ENCODE measurements at places on chromosomes 2 and 18.

- DNase-seq = no peak
These were observed 65.7 kb upstream of the DAPL1 start for GRCh38 chr2:158729451-158729850.

DNA sequence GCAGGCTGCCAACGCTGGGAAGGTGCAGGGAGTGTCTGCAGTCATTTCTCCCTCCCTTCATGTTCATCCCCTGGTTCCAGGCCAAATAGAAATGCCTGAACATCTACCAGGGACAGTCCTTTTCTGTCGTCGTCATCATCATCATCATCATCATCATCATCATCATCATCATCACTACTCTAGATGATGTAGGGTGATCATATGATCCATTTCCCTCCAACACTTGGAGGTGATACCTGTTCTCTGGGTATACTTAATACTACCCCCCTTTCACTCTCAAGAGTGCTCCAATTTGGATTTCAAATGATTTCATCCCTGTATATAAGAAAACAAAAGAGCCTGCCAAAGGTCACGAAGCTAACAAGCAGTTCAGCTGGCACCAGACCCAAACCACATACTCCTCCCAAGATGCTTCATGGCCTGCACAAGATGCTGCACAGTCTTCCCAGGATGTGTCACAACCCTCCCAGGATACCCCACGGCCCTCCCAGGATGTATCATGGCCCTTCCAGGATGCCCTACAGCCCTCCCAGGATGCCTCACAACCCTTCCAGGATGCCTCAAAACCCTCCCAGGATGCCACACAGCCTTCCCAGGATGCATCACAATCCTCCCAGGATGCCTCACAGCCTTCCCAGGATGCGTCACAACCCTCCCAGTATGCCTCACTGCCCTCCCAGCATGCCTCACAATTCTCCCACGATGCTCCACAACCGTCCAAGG, 257.9 kb downstream of the DYSF start:
- DNase-seq = no peak

- no peak for DNase-seq
These were observed 204.9 kb downstream of the EN1 start for GRCh38 chr2:118642501-118642900.

GRCh38 chr18:53795061-53795460, 429.4 kb downstream of the MBD2 start:
- no peak for DNase-seq

DNA sequence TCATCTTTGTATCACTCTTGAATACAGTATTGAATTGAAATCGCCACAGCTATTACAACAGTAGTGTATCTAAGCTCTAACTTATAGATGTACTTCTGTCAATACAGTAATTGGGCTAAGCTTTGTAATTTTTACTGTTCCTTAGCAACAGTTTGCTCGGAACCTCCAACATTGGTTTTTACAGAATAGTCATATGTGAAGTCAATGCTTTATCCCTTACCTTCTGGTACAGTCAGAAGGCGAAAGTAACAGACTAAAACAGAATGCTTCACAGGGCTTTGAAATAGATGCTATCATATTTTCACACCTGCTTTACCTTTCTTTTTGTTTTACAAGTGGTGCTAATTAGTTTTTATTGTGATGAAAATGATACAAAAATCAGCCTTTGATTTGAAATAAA, 46.9 kb upstream of the CYP20A1 start:
- no peak for DNase-seq

- no peak for DNase-seq
These were observed 32.2 kb downstream of the COL5A2 start for GRCh38 chr2:189147361-189147760.

- no peak for DNase-seq
These were observed 144.2 kb downstream of the ALK start for GRCh38 chr2:29777161-29777560.

DNA sequence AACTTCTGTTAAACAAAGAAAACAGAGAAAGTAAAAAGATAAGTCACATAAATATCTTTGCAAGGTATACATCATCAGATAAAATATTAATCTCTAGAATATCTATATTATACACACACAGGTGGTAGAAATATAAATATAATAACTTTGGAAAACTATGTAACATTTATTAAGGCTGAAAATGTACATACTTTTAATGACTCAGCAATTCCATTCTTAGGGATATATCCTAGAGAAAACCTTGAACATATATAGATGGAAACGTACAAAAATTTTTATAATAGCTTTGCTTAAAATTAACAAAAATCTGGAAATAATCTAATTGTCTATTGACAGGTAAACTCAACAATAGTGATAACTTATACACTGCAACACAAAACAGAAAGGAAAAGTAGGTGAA, 381.3 kb downstream of the GPD2 start:
- no peak for DNase-seq

GRCh38 chr2:150495001-150495400, 7.5 kb upstream of the RND3 start:
- DNase-seq = no peak

DNA sequence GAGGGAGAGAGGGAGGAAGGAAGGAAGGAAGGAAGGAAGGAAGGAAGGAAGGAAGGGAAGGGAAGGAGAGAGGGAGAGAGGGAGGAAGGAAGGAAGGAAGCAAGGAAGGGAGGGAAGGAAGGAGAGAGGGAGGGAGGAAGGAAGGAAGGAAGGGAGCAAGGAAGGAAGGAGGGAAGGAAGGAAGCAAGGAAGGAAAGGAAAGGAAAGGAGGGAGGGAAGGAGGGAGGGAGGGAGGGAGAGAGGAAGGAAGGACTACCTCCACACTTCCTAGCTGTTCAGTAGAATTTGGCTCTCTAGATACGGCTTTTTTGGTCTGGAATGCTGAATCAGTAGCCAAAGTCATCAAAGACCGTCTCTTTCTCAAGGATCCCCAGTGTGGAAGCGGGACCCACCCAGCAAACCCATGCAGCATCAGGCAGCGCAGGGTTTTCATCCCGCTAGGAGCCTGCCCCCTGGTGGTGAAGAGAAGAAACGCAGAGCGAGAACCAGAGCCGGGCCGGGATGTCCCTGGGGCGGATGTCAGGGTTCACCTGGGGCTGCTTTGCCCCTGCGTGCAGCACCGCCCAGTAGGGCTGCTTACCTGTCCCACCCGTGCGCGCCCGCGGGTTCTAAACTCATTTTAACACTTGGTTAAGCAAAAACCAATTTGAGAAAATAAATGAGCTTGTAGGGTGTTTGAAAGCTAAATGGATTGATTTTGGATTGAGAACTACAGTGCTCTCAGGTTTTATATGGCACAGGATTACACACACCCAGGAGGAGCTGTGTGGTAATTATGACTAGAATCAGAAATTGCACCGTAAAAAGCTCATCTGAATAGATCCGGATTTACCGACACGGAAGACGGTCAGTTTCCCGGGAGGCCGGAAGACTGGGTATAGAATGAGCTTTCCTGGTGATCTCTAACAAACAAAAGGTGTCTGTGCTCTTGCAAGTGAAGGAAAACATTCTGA, 48.1 kb upstream of the ARL4C start:
- DNase-seq = no peak

- DNase-seq = no peak
These were observed 15.2 kb downstream of the R3HDM1 start for GRCh38 chr2:135546436-135546835.

GRCh38 chr2:27356056-27356381, 545 bp downstream of the GTF3C2 start:
- no peak for DNase-seq

GRCh38 chr2:175606010-175606841, 395.8 kb downstream of the LNPK start:
- no peak for DNase-seq

DNA sequence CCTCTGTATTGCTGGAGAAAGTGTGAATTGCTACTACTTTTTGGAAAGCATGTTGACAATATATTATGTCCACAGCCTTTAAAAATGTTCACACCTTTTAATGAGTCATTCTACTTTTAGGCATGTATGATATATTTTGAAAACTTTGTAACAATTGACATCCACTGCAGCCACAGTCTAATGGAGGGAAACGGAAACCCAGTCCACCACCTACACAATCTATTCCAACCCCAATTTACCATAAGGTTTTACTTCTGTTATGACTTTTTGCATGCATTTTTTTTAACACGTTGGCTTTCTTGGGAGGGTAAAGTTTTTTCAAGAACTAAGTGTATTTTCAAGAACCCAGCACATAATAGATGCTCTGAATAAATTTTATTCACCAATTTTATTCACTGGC, 38.5 kb upstream of the ATP8B1 start:
- no peak for DNase-seq

- DNase-seq = no peak
These were observed 45.7 kb downstream of the NDUFA10 start for GRCh38 chr2:239979243-239980023.

GRCh38 chr2:190090148-190090547, 27.6 kb upstream of the MSTN start:
- no peak for DNase-seq

All from RWPE2 (cell line).